ENCODE measurements at places on chromosomes 7 and 10.
A peak's percentile ranks its signal among the peaks of the same experiment; 100 is the strongest.

- DNase-seq: peak; percentile 86
Measured at GRCh38 chr7:130901209-130901783, 167.3 kb upstream of the KLF14 start.

- no peak for DNase-seq
Measured at GRCh38 chr7:151608031-151608551, 88.4 kb upstream of the RHEB start.

DNA sequence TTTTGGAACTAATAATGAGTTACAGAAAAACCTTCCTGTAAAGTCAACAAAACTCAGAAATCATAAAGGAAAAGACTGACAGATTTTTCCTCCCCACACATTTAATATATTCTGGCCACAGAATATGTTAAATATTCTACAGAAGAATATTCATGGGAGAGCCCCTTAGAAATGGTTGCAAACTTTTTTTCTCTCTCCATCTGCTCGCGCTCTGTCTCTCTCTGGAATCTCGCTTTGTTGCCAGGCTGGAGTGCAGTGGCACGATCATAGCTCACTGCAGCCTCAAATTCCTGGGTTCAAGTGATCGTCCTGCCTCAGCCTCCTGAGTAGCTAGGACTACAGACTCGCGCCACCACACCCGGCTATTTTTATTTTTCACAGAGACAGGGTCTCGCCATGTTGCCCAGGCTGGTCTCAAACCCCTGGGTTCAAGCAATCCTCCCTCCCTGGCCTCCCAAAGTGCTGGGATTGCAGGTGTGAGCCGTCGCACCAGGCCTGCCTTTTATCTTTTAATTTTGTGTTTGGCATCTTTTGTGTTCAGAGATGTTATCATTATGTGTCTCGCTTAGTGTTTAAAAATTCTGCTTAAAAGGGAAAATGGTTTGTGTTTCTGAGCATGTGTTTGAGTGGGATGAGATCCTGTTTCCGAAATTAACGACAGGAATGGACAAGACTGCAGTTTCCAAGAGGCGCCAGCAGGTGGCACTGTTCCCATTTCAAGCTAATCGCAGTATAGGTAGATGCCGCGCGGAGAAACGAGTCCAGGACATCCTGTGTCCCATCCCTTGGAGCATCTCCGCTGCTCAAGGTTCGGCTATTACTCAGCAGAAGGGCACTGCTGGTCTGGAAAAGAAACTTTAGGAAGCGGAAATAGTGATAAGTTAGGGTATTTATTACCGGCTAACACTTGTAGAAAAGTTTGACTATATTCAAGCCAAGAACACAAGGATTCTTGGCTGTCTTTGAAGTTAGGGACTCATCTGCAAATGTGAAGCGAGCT is 23.1 kb upstream of the ST7 start:
- DNase-seq: peak; percentile 72

GRCh38 chr10:14671386-14671831 is 103.3 kb downstream of the FAM107B start:
- DNase-seq: no peak

DNA sequence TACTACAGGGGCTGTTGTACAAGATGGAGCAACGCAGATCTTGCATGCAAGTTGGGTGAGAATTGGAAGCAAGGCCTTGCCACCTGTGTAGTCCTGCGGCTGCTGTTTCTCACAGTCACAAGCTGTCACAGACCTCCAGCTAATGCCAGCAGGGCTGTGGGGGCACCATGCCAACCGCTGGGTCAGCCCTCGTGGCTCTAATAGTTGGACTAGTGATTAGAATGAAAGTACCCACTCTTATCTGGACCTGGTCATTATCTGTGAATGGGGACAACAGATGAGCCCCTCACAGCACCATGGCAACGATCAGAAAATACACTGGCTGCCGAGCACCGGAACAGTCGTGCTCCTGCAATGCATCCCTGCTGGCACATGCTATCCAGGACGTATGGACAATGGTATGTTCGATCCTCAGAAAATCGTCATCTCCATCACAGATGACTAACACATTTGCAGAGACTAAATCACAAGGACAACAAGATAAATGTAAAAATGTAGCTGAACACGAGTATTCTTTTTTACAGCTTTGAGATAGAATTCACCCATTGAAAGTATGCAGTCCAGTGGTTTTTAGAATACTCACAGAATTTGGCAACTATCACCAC is 80.4 kb upstream of the CALN1 start:
- DNase-seq: no peak

GRCh38 chr10:7853226-7853842 is 35.0 kb downstream of the TAF3 start:
- no peak for DNase-seq

DNA sequence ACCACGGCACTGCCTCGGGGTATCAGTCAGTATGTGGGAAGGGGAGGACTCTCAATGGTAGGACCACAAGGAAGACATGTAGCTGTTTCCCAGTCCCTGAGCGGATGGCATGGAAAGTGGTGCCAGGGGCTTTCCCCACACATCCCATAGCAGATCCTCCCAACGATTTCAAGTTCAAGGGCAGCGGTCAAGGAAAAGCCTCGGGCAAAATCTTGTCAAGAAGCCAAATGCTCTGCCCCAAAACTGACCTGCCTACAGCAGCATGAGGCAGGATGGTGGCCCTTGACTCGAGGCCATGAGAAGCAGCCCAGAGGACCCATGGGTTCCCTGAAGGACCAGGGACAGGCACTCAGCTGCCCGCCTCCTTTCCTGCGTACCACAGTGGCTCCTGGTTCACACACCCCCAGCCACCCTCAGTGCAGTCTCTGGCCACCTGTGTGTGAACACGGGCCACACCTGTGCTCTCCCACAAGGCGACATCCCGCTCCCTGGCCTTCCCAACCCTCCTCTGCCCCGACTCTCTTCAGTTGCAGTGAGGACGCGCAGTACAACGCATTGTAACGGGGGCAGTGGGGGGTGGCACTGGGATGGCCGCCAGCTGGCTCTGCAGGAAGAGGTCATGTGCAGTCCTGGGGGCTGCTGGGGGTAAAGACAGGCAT is 43.6 kb downstream of the CTBP2 start:
- DNase-seq: no peak

- no peak for DNase-seq
Measured at GRCh38 chr10:100659361-100660098, 85.9 kb upstream of the PAX2 start.

DNA sequence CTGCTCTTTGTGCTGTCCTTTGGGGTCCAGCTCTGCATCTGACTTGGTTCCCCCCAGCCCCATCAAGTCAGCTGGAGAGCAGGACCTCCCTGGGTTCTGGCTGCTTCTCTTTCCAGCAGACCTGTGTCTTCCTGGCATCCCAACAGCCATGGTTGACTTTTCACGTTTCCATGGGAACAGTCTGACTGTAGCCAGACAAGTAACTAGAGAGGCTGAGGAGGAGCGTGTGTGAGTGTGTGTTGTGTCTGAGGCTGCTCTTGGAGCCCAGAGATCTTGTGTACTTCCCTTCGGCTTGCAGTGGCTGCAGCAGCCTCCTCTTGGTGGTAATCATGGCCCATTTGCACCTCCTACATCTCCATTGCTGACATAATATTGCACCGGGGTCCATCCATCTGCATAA is 332.0 kb downstream of the RPS24 start:
- no peak for DNase-seq

- DNase-seq: peak; percentile 97
Measured at GRCh38 chr7:106448992-106449859, 164.4 kb upstream of the NAMPT start.

GRCh38 chr7:88344956-88345832 is 38.5 kb upstream of the STEAP4 start:
- DNase-seq: peak; percentile 39

DNA sequence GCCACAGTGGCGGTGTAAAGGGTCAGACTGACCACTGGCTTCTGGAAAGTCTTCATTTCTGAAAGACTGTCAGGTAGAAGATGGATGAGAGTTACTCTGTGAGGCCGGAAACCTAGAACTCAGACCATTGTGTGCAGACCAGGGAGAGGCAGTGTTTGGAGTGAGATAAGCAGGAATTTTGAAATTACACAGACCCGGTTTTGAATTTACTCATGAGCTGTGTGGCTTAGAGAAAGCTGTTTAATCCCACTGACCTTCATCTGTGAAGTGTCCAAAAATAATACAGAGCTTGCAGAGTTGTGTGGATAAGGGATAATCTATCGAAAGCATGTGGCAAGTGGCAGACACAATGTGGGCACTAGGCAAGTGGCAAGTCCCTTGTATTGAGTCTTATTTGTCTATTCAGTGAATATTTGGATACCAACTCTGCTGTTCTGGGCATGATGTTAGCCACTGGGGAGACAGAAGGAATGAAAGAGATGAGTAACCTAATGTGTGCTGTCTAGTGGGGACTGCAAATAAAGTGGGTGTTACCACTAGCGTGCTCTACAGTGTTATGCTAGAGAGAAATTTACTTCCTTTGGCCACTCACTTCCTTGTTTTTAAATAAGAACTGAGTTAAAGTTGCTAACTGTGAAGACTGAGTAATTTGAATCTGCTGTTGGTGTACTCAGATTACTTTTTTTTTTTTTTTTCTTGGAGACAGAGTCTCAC is 69.4 kb downstream of the KIAA1217 start:
- no peak for DNase-seq

- no peak for DNase-seq
Measured at GRCh38 chr10:77812741-77813140, 113.8 kb downstream of the DLG5 start.

GRCh38 chr7:8356071-8356470 is 77.3 kb upstream of the NXPH1 start:
- DNase-seq: no peak

GRCh38 chr10:60359066-60359465 is 30.6 kb downstream of the ANK3 start:
- DNase-seq: no peak

GRCh38 chr10:72333112-72334015 is 21.4 kb downstream of the DNAJB12 start:
- DNase-seq: no peak

GRCh38 chr7:19783541-19783940 is 10.1 kb upstream of the TMEM196 start:
- DNase-seq: no peak

GRCh38 chr10:101467286-101467770 is 113.4 kb downstream of the BTRC start:
- DNase-seq: peak; percentile 70

- DNase-seq: no peak
Measured at GRCh38 chr10:71247414-71247705, 35.0 kb downstream of the UNC5B start.

- no peak for DNase-seq
Measured at GRCh38 chr7:3437467-3437866, 136.4 kb downstream of the SDK1 start.

- no peak for DNase-seq
Measured at GRCh38 chr7:11934796-11935195, 102.8 kb upstream of the THSD7A start.

- DNase-seq: peak; percentile 11
Measured at GRCh38 chr7:132518102-132518838, 58.0 kb downstream of the PLXNA4 start.

DNA sequence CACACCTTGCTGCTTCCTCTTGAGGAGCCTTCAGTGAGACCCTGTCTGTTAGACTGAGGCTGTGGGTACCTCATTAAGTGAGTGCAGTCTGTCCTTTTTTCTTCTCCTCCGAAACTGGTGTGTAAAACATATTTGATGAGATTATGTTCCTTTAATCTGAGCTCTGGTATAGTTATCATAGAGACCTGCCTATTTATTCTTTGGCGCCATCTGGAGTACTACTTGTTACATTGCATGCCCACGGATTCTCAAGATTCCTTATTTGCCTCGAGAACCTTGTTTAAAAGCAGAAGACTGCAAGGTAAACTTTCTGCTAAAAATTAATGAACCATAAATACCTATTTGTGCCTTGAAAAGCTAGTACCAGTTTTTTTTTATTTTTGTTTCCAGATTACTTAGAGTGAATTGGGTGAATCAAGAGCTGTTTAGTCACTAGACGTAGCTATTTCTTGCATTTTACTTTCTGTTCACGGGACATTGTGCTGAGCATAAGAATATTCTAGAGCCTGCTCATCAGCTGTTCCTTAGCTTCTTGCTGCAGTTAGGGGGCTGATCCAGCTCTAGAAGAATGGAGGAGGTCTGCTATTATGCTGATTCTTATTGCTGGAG is 16.9 kb upstream of the STMP1 start:
- peak; percentile 61 for DNase-seq

- no peak for DNase-seq
Measured at GRCh38 chr7:130951303-130951975, 217.4 kb upstream of the KLF14 start.

- no peak for DNase-seq
Measured at GRCh38 chr7:142799437-142799835, 28.7 kb downstream of the PRSS2 start.

DNA sequence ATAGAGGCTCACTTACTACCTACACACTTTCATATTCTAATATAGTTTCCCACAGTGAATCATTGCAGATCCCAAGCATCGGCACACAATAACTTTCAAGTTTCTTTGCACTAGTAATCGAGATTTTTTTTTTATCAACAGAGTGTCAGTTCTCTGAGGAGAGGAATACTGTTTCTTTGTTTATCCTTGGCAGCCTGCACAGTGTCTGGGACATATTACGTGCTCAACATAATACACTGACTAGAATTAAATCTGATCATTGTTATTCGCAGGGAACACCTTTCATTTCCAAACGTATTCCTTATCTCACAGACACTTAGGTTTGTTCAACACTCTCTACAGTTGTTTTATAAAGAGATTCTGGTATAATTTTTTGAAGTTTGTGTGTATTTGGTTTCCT is 95.3 kb downstream of the CACNA2D1 start:
- no peak for DNase-seq

DNA sequence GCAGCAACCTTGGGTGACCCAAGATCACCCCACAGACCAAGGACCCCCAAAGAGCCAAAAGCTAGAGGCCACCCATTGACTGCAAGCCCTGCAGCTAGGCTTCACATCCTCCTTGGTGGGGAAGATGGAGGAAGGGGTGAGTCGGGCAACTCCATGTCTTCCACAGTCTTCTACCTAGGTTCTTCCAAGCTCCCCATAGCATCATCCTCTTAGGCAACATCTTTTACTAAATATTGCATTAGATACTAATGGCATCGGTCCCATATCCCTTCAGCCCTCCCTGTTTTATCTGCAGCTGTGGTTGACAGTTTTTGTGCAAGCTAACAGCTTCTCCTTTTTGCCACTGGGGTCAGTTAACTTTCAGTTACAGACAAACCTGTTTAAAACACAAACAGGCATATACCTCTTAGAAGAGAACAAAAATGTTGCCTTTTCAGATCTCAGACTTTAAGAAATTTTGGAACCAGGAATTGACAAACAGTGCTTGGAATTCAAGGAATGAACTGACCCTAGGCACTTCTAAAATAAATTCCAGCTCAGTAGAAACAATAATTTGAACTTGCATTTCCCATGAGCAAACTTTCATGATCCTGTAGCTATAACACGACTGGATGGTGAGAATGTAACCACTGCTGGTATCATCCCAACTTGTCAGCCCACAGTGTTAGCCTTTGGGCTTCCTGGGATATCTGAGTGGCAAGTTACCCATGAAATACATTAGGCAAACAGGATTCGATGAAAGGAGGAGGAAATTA is 33.9 kb upstream of the MSMB start:
- no peak for DNase-seq
